ENCODE measurements at places on chromosomes 5 and 9. TPM values are rescaled to one million over a fixed set of nuclear protein-coding genes. Genes with fewer than 3 reads are reported as not detected.

GRCh38 chr5:31362529-31362900 lies 169.0 kb downstream of the CDH6 start:
- no peak for DNase-seq

The PDZD2 gene
- total RNA-seq = 0.03 TPM

DNA sequence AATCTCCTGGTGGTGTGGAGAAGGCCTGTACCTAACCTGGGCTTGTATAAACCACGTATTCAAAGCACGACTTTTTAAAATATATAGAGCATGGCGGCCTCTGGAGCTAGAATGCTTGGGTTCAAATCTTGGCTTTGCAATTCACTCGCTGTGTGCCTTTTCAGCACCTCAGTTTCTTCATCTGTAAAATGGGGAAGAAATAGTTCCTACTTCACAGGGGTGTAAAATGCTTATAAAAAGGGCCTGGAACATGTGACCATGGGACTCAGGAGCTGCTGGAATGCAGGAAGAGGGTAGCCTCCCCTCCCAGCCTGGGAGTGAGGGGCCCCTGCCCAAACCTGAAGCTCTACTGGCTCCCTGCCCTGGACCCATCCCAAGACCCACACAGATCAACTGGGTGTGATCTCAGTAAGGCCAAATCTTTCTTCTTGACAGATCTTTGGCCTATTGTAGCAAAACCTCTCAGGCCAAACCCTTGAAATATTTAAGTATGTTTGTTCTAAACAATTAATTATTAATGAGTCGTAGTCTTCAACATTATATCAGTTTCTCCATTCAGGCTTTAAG lies 269.0 kb downstream of the ZSWIM6 start:
- no peak for DNase-seq

The PRDM9 gene
- total RNA-seq = not detected

- no peak for DNase-seq
Measured at GRCh38 chr5:180611140-180611850, 20.0 kb upstream of the SCGB3A1 start.

The INSL6 gene
- total RNA-seq = not detected

The MEIKIN gene
- total RNA-seq = not detected

DNA sequence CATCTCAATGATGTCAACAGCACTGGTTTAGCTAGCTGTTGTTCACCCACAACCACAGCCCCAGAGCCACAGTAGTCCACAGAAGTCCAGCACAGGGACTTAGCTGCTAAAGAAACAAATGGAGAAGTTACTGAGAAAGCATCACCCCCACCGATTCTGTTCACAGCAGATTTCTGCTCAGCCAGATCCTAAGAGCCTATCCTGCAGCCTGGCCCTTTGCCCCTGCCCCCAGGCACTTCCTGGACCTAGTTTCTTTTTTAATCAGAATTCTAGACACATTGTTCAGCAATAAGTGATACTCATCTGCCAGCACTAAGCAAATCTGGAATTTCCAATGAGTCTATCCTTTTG lies 7.4 kb downstream of the B4GALT1 start:
- DNase-seq = peak; percentile 38

GRCh38 chr9:123399803-123400378 lies 43.9 kb downstream of the CRB2 start:
- no peak for DNase-seq

- DNase-seq = no peak
Measured at GRCh38 chr9:93590609-93591234, 14.3 kb downstream of the PHF2 start.

DNA sequence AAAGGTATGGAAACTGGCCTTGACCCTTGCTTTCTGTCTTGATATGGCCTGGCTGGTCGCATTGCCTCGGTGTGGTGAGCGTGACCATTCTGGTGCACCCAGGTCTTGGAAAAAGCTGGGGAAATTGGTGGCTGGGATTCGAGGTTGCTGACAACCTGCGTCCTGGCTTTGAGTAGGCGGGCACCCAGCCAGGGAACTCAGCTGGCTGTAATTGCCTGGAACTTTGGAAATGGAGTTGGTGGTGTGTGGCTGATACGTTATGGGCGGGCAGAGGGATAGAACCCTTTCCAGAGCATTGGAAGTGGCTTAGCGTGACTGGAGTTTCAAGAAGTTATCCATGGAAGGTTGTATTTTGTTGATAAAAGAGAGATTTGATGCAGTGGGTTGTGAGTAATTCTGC lies 35.2 kb downstream of the KCNMB1 start:
- no peak for DNase-seq

GRCh38 chr5:56815658-56816545 lies 553 bp downstream of the MAP3K1 start:
- DNase-seq = peak; percentile 14

DNA sequence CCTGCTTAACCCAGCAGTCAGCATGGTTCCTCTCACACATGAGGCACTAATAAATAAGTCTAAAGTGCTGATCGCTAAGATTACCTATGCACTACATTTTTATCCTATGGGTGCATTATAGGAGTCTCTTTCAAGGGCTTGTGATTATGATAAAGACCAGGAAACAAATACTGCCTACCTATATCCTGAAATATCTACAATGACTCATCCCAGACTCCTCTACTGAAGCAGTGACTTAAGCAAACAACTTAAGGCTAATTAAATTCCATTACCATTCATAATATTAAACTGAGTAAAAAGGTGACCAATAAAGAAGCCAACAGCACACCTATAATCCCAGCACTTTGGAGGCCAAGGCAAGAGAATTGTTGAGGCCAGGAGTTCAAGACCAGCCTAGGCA lies 338.4 kb downstream of the DNAH5 start:
- no peak for DNase-seq

DNA sequence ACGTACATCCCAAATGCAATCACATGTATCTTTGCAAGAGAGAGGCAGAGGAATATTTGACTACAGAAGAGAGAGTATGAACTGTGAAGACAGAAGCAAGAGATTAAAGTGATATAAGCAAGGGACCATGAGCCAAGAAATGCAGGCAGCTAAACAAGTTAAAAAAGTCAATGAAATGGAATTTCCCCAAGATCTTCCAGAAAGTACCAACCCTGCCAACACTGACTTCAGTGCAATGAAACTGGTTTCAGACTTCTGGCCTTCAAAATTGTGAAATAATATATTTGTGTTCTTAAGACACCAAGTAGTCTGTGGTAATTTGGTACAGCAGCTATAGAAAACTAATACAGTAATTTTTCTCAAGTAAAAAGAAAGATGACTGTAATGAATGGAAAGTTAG lies 20.9 kb downstream of the FOXI1 start:
- DNase-seq = no peak

The HK3 gene
- total RNA-seq = not detected

DNA sequence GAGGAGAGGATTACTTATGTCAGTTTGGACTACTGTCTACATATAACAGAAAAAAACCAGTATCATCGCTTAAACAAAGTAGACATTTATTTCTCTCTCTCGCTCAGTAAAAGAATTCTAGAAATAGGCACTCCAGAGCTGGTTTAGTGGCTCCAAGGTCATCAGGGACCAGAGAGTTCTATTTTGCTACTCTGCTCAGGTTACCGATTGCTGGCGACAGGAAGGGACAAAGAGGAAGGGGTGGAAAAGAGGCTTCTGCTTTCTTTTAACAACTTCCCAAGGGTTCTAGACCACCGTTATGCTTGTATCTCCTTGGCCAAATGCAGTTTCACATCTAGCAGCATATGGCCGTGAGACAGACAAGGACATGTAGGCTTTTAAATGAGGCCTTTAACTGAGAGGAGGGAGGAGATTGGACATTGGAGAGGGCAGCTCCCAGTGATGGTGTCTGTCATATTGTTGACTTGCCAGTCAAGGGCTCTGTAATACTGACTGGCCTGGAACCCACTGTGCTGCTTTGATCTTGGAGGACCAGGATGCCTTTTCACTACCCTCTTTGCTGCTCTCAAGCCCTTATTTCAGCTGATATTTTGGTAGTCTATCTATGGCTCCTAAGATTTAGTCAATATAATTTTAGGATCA lies 15.6 kb upstream of the DCP2 start:
- DNase-seq = no peak

- DNase-seq = no peak
Measured at GRCh38 chr5:78503958-78504653, 143.7 kb downstream of the SCAMP1 start.

DNA sequence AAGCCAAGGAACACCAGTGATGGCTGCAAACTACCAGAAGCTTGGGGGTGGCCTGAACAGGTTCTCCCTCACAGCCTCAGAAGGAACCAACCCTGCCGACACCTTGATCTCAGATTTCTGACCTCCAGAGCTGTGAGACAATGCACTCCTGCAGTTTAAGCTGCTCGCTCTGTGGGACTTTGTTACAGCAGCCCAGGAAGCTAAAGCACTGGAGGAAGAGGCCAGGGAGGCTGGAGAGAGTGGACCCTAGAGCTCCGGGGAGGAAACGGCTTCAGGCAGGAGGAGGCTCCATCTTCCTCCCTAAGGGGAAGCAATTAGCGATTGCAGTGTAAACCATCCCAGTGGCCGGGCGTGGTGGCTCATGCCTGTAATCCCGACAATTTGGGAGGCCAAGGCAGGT lies 25.1 kb downstream of the BARX1 start:
- no peak for DNase-seq

DNA sequence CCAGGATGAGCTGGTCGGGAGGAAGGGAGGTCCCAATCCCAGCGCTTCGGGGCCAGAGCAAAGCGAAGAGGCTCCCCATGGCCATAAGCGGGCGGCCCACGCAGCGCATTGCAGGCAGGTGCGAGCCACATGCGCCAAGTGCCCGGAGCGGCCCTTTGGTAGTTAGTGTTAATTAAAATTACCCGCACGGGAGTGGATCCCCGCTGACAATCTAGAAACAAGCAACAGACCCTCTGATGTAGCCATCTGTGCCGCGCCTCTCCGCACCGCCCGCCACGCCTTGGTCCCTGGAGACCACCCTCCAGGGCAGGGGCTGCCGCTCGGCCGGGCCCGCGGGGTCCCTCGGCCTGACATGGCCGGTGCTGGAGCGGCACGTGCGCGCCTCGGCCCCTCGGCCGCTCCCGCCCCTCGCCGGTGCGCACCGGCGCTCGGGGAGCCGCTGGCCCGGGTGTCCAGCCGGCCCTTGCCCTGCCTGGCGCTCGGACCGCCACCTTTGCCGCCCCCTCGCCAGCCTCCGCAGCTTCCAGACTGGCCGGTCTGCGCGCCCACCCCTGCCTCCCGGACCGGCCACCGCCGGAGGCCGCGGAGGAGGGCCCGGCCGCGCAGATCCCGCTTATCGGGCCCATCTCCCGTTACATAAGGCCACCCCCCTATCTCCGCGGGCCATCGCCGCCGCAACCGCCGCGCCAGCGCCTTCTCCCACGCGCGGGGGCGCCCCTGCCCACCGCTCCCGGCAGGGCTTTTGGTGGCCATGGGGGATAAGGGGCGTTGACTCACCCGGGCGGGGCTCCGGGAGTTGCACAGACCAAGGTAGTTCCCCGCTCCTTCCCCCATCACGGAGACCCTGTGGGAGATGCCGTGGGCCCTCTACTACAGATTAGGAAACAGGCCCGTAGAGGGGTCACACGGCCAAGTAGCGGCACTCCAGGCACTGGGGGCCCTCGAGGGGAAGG lies 1.9 kb upstream of the IL13 start:
- DNase-seq = peak; percentile 38

The RAB3C gene
- total RNA-seq = not detected

GRCh38 chr9:479304-479970 lies 264.8 kb downstream of the DOCK8 start:
- DNase-seq = no peak

GRCh38 chr5:155416765-155417164 lies 403.2 kb downstream of the KIF4B start:
- DNase-seq = no peak

GRCh38 chr5:55593115-55593472 lies 58.3 kb upstream of the PLPP1 start:
- no peak for DNase-seq

DNA sequence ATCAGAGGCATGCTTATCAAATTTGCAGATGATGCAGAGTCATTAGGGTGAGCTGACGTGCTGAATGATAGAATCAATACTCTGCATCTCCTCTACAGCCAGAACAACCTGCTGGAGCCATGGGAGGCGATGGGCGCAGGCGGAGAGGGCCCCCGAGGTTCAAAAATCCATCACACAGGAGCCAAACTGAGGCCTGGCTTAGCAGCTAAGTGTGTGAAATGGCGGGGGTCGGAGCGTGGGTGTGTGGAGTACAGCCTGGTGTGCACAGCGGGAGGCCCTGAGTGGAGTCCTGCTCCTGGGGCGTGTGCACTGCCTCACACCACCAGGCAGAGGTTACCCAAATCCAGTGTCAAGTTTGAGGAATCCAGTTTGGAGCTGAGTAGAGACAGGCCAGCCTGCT lies 73.2 kb downstream of the MVB12B start:
- DNase-seq = no peak

The CCNI2 gene
- total RNA-seq = 7.7 TPM

- no peak for DNase-seq
Measured at GRCh38 chr5:131186561-131187256, 16.0 kb downstream of the LYRM7 start.

The PCSK5 gene
- total RNA-seq = 1.6 TPM

DNA sequence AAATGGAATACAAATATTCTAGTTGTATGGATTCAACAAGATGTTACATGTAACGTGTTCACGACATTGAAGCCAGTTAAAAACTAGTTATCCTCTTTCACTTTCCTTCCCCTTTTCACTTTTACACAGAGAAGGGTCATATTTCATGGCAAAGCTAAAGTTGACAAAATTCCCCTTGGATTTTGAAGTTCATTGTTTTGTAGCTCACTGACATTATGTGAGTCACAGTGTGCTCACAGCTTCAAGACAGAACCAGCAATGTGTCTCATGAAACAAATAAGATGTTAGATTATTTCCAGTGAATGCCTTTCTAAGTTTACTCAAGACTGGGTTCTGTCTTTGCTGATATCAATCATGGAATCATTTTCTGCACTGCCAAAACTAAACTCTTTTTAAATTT lies 535.5 kb upstream of the GRIN3A start:
- no peak for DNase-seq

- no peak for DNase-seq
Measured at GRCh38 chr5:3341446-3342240, 254.0 kb upstream of the IRX1 start.

The TEK gene
- total RNA-seq = not detected

DNA sequence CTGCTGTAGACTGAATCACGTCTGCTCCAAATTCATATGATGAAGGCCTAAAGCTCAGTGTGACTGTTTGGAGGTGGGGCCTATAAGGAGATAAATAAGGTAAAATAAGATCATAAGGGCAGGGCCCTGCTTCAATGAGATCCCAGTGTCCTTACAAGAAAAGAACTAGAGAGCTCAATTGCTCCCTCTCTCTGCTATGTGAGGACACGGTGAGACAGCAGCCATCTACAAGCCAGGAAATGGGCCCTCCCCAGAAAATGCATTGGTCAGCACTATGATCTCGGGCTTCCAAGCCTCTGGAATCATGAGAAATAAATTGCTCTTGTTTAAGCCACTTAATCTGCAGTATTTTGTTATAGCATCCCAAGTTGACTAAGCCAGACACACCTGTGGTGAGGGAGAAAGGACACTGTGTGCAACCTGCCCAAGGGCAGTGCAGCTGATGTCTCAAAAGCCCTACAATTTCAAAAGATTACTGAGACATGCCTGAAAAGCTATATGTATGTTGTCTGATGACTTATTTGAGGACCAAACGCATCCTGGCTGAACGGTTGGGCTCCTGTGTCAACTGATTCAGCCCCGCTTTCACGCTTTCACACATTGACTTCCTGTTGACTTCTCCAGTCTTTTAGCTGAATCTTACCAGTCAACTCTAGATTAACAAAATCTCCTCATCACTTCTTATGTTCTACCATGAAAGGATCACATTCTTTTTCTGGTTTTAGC lies 13.2 kb downstream of the GZMK start:
- peak; percentile 36 for DNase-seq
